ENCODE measurements at places on chromosomes 5 and 9.
A peak's percentile ranks its signal among the peaks of the same experiment; 100 is the strongest.

DNA sequence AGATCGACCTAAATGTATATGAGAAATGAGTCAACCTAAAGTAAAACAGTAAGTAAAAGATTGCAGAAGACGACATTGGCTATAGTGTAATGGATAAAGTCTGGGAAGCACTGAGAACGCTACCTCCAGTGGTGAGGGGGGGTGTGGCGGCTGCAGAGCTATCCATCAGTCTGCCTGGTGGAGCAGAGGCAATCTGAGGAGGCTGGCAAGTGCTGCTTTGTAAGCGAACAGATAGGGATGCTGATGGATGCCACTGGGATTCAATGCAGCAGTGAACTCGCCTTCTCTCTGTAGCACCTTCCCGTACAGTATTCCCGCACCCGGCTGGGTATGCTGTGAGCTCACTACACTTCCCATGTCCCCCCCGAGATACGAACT lies 261.5 kb downstream of the NSG2 start:
- DNase-seq, result no peak

- DNase-seq, result no peak
Measured at GRCh38 chr5:170430866-170431437, 41.8 kb upstream of the KCNMB1 start.

DNA sequence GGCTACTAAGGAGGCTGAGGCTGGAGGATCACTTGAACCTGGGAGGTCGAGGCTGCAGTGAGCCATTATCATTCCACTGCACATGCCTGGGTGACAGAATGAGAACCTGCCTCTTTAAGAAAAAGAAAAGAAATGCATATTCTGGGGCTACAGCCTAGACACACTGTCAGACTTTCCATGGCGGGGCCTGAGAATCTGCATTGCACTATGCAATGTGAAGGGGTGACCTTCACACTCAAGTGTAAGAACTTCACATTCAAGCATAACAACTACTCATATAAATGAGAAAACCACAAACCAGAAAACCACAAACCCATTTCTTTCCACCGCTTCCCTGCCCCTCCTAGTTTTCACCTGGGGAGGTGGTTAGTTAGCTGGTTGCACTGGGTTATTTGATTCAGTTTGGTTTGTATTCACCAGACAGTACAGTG lies 18.0 kb upstream of the FBP2 start:
- DNase-seq, result peak; percentile 73

DNA sequence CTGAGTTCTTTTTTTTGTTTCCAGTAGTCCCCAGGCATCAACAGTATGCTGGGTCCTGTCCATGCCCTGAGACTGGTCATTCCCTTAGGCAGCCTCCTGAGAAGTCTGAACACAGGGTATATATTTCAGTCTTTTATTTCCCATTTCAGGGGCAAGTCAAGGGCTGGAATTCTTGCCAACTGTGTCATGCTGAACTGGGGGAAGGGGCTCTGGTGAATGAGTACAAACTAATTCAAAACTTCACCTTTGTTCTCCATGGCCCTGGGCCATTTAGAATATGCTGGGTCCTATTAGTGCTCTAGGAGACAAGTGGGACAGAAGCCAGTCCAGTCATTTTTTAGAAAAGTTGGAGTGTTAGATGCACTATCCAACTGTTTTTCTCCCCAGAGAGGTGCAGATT lies 170.3 kb downstream of the TMC1 start:
- DNase-seq, result no peak

- DNase-seq, result no peak
Measured at GRCh38 chr9:7415836-7416235, 383.7 kb downstream of the DMAC1 start.

DNA sequence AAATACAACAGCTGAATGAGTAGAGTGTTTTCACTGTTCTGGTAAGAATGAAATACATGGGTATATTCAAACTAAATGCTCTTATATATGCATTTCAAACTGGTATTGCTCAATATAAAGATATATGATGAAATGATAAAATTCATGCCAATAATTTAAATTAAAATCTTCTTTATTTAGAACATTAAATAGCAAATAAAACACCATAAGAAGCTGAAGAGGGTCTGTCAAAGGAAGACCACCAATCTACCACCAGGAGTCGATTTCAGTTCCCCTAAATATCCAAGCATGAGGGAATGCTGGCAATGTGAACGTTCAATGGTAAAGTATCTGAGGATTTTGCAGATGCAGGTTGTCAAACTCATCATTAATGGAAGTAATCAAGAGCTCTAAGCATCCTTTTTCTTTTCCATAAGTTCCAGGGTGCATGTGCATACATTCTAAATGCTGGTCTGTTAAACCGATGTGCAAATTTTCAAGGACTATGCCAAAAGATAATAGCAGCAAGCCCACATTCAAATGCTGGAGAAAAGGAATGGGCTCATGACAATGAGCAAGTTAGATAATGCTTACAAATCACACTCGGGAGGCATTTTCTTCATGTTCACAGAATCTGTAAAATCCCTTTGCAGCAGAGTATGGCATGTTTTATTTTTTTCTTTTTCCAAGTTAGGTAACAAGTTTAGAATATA lies 118.8 kb upstream of the MTAP start:
- DNase-seq, result no peak

- DNase-seq, result peak; percentile 72
Measured at GRCh38 chr5:119343766-119344165, 12.1 kb upstream of the TNFAIP8 start.

DNA sequence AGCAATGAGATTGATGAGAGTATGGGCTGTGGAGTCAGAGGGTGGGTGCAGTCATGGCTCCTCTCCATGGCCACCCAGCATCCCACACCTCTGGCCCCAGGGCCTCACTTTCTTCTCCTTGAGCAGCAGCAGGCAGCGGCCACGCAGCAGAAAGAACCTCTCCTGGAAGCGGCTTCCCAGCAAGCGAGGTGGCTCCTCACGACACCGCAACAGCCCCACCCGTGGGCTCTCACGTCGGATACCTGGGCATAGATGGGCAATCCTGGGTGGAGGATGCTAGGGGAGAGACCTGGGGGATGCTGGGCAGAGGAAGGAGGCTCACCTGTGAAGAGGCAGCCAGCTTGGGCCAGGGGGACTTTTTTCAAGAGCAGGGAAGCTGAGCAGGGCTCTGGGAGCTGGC lies 5.2 kb upstream of the FCHSD1 start:
- no peak for DNase-seq

GRCh38 chr5:150159741-150160179 lies 4.1 kb upstream of the PDGFRB start:
- DNase-seq, result no peak

DNA sequence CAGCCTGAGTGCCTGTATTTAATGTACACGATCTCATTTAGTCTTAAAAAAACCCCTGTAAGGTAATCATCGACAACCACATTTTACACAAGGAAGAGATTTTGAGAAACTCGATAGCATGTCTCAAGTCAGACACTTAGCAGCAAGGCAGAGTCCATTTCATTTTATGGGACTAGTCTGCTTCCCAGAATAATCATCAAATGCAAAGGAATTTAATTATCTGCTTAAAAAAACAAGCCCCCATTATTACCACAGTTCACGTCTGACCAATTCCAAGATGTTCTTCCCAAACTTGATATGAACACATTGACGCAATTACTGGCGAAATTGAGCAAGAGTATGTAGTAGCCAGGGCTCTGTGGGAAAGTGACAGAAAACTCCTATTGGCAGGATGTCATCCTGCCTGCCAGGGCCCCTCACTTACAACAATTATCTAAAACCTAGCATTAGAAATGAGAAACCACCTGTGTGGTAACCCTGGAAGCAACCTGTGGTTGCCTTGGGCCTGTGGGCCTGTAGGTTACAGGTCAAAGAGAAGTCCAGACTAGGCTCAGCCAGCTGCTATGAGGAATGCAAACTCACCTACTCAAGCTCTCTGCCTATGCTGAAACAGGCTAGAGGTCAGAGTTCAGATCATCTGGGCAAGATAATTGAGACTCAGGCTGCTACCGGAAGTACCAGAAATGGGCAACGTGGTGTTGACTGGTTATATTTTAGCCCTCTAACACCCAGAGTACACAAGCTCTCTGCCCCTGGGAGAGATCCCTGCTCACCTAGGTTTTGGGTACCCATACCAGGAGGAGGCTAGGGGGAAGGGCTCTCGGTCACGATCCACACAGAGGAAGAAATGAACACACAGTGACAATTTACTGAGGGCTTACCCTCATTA lies 1.6 kb downstream of the B4GALT1 start:
- peak; percentile 33 for DNase-seq

GRCh38 chr9:37471942-37472684 lies 6.9 kb upstream of the ZBTB5 start:
- no peak for DNase-seq

GRCh38 chr5:147410496-147411358 lies 99.1 kb downstream of the DPYSL3 start:
- DNase-seq, result no peak

DNA sequence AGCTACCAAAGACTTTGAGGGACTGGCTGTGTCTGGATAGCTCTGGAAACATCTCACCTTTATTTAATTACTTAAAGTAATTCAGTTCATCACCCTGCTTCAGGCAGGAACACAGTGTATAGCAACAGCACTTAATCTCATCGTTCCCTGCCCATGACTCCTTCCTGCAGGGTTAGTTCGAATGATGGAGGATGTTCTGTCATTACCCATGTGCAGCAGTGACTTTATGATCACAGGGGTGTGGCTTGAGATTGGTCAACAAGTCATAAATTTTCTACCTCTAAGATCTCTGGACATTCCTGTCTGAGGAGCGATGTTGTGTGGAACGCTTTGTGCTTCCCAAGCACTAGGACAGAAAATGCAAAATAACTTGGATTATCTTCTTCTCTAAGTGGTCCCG lies 37.1 kb upstream of the PRUNE2 start:
- DNase-seq, result no peak

DNA sequence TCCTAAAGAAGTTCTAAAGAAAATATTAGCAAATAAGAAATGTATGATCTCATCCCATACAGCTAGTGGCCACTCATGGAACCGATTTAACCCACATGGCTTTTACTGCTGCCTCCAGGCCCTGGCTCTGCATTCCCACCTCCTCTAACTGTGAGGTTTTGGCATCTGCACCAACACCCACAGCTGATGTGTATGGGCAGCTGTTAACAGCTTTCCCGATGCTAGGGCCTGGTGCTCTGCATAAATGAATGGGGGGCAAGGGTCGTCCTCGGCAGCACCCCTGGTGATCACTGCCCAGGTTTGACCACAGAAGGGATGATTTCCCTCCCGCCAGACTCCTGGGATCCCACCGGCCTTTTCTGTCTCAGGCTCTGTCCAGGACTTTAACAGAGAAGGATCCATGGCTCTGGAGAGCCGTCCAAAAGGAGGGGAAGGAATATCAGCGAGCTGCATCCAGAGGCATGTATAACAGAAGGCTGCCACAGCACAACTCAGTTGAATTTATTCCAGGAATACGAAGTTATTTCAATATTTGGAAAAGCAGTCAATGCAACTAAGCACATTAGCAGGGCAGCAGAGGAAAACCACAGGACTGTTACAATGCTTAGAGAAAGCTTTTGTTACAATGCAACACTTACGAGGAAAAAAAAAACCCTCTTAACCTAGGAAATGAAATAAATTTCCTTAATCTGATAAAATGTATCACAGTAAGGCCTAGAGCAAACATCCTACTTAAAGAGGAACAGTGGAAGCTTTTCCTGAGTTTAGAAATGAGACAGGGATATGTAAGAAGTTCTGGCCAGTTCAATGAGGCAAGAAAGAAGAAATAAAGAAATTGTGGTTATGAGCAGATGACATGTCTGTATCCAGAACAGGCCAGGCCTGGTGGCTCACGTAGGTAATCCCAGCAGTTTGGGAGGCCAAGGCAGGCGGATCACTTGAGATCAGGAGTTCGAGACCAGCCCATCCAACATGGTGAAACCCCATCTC lies 63.1 kb downstream of the NACC2 start:
- no peak for DNase-seq

DNA sequence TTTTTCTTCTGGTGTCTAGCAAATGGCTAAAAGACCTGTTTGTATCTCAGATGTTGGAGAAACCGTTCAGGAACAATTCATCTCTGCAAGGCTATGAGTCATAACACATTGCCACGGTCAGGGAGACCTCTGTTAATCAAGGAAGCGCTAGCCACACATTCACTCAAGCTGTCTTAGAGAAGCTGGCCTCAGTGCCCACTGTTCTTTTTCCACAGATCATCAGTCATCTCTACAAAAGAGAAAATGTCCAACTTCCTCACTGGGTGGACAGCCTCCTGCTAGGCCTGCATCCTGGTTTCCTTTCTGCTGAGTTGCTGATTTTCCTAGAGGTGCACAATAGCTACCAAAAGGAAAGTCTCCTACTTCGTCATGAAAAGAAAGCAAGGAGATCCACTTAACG lies 360.5 kb downstream of the BNC2 start:
- DNase-seq, result no peak

- DNase-seq, result no peak
Measured at GRCh38 chr5:117551236-117551635, 976.6 kb upstream of the SEMA6A start.

DNA sequence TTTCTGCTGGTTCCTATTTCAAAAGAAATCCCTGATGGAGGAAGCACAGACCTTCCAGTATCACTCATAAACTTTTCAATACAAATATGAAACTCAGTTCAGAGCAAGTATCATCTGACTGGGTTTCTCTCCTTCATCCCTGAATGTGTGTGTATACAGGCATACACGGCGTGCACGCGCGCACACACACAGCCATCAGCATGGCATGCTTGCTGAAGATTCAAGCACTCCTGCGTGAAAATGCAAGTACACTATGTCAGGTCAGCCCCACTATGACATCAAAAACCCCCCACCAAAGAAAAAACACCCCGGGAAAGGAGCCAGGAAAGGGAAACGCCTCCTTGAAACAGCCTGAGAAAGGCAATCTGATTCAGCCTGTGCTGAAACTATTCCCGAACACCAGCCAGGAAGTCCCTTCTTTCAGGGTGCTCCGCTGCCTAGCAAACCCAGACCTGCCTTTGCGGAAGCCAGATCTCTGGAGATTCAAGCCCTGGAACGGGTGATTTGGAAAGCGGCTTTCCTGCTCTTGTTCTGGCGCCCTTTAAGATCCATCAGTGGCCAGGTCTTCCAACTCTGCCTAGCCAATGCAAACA lies 831 bp downstream of the KLHL3 start:
- DNase-seq, result peak; percentile 27

DNA sequence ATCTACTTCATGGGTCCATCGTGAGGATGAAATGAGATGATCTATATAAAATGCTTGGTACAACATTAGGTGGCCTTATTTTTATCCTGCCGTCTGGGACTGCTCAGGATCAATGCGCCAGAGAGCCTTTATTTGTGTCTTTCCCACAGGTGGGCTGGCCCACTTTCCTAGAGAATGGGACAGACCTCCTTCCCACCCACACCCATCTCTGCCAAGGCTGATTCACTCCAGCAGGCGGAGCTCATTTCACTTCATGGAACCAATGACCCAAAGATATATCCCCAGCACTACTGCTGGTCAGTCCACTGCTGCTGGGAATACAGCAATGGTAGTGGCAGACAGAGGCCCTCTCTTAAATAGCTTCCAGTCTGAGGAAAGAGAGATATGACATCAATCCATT lies 35.7 kb downstream of the TGFBI start:
- no peak for DNase-seq

GRCh38 chr5:105238561-105238960 lies 1676.0 kb upstream of the NUDT12 start:
- no peak for DNase-seq

GRCh38 chr5:57903458-57903857 lies 420.8 kb upstream of the ACTBL2 start:
- DNase-seq, result no peak

- no peak for DNase-seq
Measured at GRCh38 chr5:160064417-160064810, 54.8 kb downstream of the PWWP2A start.

GRCh38 chr5:30539004-30539634 lies 654.4 kb upstream of the CDH6 start:
- no peak for DNase-seq

GRCh38 chr9:69180670-69181069 lies 6.6 kb downstream of the TJP2 start:
- DNase-seq, result peak; percentile 49
